ENCODE measurements at places on chromosomes 3 and 15.

DNA sequence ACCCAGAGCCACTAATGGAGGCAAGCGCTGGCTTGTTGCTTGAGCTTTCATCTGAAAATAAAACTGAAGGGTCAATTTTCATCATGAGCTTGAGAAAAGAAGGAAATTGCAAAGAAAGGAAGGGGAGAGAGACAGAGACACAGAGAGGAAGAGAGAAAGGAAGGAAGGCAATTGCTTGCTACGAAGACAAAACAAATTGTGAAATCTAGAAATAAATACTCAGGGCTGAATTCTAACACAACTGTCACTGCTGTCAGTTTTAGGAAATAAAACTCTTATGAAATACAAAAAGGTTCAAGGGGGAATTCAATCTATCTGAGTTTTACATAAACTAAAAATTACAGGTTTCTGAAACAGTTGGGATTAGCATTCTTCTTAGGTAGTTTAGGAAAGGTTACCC is 36.7 kb downstream of the FOXP1 start:
- no peak for DNase-seq

- DNase-seq = no peak
These were observed 31.4 kb upstream of the RARB start for GRCh38 chr3:25396686-25397085.

DNA sequence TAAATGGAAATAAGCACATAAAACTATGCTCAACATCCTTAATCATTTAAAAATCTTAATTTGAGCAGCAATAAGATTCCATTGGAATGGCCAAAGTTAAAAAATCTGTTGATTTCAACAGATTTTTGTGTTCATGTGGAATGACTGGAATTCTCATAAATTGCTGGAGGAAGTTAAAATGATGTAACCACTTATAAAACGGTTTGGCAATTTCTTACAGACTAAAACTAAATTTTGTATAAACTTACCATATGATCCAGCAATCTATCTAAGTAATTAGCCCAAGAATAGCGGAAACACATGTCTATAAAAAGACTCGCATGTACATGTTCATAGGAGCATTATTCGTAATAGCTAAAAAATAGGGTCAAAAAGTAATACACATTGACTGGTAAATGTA is 1713.6 kb downstream of the SI start:
- no peak for DNase-seq

GRCh38 chr3:32078085-32078634 is 28.3 kb upstream of the GPD1L start:
- no peak for DNase-seq

- no peak for DNase-seq
These were observed 344 bp downstream of the LINS1 start for GRCh38 chr15:100601617-100602063.

GRCh38 chr15:75114327-75114726 is 87.4 kb upstream of the C15orf39 start:
- DNase-seq = no peak

- DNase-seq = no peak
These were observed 244.5 kb downstream of the CD47 start for GRCh38 chr3:107846279-107846852.

GRCh38 chr3:197960694-197961581 is 921 bp downstream of the LMLN start:
- no peak for DNase-seq

DNA sequence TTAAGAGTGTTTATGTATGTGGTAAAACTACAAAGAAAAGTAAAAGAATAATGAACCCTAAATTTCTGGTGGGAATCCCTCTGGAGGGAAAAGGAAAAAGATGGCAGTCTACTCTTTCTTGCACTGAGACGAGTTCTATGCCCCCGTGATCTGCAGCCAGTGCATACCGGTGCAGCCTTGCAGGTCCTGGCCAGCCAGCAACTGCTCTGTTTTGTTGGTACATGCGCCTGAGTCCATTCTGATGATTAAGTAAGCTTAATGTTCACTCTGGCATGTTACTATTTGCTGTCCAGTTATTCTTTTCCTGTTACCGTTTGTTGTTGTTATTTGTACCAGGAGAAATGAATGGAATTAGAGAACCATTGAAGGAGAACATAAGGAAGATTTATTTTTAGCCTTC is 95.1 kb upstream of the TMC3 start:
- DNase-seq = no peak

DNA sequence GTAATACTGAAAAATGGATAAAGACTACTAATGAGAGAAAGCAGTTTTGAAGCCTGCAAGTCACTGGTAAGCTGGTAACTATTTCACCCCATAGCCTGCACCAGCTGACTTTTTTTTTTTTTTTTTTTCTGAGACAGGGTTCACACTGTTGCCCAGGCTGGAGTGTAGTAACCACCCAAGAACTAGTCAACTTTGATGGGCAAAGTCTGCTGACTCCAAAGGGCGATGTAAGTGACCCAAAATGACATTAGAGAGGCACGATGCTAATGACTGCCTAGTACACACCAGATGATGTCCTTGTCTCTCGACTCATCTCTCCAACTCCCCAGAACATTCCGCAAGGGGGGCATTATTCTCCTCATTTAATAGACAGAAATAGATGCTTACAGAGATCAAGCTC is 12.9 kb upstream of the TMEM41A start:
- no peak for DNase-seq

DNA sequence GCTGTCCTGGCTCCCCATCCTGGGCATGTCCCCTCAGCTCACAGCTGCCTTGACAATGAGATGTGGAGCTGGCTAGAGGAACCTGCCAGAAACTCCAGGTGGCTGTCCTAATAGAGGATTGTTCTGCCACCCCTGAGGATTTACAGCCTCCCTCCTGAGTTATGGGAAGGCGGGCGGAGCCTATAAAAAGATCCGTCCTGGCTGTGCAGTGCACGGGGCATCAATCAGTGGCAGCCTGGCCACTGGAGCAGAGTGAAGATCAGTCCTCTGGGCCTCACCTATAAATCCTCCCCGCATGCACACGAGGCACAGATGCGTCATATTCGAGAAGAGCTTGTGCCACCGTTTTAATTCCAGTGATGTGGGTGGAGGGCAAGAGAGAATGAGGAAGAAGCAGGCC is 90.0 kb downstream of the MEGF11 start:
- DNase-seq = no peak

DNA sequence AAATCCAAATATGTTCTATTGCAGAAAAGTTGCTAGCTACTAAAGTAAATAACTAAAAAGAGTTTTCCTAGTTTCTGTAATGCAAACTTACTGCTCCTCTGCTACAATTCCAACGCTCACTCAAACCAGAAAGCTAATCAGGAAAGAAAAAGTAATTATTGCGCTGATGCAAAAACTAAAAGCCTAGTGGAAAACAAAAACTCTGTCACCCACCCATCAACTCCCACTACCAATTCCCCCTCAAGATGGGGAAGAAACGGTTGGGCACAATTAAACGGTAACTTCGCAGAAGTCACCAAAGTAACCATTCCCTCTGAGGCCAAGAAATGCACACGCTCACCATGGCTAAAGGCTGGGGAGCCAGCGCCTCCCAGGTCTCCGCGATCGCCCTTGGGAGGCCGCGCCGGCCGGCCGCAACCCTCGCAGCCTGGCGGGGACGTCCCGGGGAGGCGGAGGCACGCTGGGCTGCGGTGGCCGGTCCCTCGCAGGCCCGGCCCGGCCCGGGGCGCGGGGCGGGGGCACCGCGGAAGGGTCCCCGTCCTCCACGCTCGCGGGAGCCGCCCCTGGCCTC is 684 bp downstream of the SLTM start:
- DNase-seq = no peak

DNA sequence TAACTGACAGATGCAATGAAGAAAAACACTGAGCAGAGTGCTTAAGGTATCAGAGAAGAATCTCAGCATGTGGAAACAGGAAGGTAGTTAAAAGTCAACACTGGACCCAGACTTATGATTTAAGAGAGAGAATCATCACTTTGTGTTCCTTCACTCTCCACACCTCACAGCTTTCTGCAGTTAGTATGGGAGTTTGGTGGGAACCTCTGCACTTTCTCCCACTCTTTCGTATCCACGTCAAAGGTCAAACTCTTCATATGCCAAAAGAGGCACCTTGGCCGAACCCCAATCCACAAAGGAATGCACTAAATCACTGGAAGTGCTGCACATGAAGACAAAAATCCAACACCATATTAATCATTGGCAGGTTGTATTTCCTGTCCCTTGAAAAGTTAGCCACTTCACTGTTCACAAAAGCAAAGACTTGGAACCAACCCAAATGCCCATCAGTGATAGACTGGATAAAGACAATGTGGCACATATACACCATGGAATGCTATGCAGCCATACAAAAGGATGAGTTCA is 361.2 kb downstream of the MAGI1 start:
- DNase-seq = no peak

GRCh38 chr3:177212278-177212610 is 15.0 kb upstream of the TBL1XR1 start:
- no peak for DNase-seq

DNA sequence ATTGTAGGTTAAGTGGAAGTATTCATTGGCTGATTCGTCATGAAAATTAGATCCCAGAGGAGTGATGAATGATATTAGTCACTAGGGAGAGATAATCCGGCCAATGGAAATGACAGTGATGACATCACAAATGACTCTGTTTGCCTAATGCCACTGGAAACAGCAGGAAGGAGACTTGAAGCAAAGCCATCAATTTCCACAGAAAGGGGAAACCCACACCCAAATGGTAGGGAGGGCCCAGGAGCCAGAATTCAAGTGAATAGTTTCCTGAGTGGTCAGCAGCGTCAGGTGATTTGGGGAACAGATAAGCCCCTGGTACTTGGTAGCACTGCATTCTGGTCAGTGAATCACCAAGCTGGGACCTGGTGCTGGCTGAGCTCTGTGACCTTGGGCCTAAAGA is 3.3 kb upstream of the ADAMTS9 start:
- DNase-seq = no peak

DNA sequence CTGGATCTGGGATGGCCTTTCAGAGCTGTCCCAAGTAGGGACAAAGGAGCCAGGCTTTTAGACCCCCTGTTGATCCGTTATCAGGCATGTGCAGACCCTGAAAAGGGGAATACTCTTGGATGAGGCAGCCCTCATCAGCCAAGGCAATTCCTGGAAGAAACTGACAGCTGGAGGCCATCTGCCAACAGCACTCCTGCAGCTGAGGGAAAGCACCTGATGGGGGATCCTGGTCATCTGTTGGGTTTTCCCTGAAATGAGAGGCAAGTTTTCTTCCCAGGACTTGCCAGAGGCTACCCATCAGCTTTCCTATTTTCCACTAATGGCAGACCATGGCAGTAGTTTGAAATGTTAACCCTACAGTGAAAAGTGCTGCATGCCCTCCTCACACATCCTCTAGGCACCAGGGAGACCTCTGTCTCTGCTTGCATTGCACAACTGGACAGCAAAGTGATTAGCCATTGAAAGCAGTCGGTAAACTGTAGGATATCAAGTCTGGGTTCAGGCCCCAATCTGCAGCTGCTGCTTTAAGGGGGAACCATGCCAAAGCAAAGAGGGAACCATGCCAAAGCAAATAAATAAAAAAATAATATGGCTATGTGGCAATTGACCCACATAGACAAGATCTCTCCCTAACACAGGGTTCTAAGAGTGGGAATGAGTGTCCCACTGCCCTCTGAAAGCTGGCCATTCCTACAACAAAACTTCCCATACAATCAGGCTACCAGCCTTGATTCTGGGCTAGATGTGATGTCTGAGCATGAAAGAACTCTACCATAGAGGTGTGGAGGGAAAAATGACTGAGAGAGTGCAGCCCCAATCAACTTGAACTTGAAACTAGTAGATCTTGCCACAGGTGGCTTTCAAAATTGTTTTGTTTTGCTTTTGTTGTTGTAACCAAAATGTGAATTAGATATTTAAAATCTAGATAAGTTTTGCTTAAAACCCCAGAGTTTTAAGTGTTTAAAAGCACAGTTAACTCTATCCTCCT is 232.0 kb upstream of the STT3B start:
- DNase-seq = no peak

DNA sequence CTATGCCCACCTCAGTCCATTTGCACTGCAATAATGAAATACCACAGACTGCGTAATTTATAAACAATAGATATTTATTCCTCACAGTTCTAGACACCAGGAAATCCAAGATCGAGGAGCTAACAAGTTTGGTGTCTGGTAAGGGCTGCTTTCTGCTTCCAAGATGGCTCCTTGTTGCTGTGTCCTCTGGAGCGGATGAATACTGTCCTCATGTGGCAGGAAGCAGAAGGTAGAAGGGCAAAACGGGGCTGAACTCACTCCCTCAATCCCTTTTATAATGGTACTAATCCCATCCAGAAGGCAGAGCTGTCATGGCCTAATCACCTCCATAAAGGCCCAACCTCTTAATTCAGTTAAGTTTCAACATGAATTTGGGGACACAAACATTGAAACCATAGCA is 75.3 kb downstream of the P2RY1 start:
- DNase-seq = no peak

DNA sequence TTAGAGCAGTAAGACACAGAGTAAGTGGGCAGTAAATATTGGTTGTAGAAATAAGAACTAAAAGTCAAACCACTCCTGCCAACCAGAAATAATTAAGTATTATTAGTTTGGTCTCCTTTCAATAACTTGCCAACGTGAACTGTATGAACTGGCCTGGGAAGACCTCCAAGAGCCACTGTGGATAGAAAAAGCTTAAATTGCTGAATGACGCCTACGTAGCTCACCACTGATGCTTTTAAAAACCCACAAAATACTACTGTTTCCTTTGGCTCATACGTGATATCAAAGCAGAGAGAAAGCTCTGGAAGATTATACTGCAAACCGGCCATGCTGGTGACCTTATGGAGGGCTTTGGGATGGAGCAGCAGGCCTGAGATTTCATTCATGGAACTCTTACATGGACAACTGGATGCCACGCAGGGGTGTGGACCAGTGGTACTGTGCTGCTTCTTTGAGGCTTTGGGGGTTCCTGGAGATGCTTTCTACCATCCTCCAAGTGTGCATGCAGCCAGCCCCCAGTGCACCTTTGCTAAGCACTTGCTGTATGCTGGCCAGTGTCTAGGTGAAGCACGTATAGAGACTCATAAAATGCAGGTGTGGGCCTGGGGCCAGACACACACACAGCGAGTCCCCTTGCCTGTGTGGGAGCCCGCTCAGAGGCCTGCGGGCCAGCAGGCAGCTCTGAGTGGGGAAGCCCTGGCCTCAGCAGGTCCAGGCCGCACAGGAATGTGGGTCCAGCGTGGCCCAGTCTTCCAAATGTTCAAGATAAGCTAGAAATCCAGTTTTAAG is 66.8 kb downstream of the ABTB1 start:
- no peak for DNase-seq

DNA sequence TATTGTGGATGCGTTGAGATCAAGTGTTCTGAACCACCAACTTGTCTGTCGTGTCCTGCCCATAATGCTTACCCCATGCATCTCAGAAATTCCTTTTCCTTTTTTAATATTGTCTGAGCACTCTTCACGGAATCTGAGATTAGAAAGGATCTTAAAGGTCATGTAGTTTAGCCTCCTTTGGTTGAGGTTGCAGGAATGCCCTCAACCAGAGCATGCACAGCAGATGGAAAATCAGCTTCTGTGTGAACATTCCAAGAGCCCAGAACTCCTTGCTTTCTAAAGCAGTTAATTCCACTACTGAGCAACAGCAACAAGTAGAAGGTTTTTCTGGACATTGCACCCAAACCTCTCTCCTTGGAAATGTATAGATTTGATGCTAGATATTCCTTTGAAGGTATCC is 153.7 kb downstream of the TPRG1 start:
- no peak for DNase-seq

- DNase-seq = no peak
These were observed 447.2 kb downstream of the SHQ1 start for GRCh38 chr3:72401005-72401545.

Measured in left colon (tissue), 2 donors.